ENCODE measurements at places on chromosomes 1 and 21. TPM values are rescaled to one million over a fixed set of nuclear protein-coding genes. Genes with fewer than 3 reads are reported as not detected.

The ARMH1 gene
- total RNA-seq = 57.2 TPM

The DNAJC28 gene
- total RNA-seq = not detected

The S100A8 gene
- not detected for total RNA-seq

The THEM5 gene
- total RNA-seq = not detected

The BRINP3 gene
- total RNA-seq = not detected

The AQP10 gene
- not detected for total RNA-seq

The YIPF1 gene
- 12.5 TPM for total RNA-seq

The SLFNL1 gene
- total RNA-seq = 0.24 TPM

The FCER1G gene
- total RNA-seq = 1.4 TPM

The PLA2G2D gene
- total RNA-seq = not detected

The IL10 gene
- 111 TPM for total RNA-seq

The SPRR3 gene
- not detected for total RNA-seq

The DNAJC6 gene
- 2.1 TPM for total RNA-seq

The TMEM201 gene
- 38.8 TPM for total RNA-seq

The SIM2 gene
- 0.24 TPM for total RNA-seq

The HPCAL4 gene
- 0.33 TPM for total RNA-seq

The CTSK gene
- total RNA-seq = 0.81 TPM

The VCAM1 gene
- 0.24 TPM for total RNA-seq

The SPRR2F gene
- total RNA-seq = not detected

The HAO2 gene
- total RNA-seq = not detected

The C1orf210 gene
- not detected for total RNA-seq

The NBPF3 gene
- total RNA-seq = 4.8 TPM

The ATP6V1G3 gene
- total RNA-seq = not detected

The MT1HL1 gene
- not detected for total RNA-seq

The IL10RB gene
- total RNA-seq = 11.6 TPM

The WNT2B gene
- 0.24 TPM for total RNA-seq

The MEX3A gene
- total RNA-seq = 0.57 TPM

The DNM3 gene
- 0.38 TPM for total RNA-seq

The CD101 gene
- 1.2 TPM for total RNA-seq

The LAX1 gene
- total RNA-seq = 22.4 TPM

The RHBDL2 gene
- total RNA-seq = not detected

The ERO1B gene
- total RNA-seq = 1.7 TPM

The LORICRIN gene
- not detected for total RNA-seq

The MTARC1 gene
- total RNA-seq = 0.26 TPM

The MYOM3 gene
- not detected for total RNA-seq

Measured in activated T-cell treated with anti-CD3 and anti-CD28 coated beads, Interleukin-2, amount 50 U/mL, for 4 hours (primary cell).